Right atrium auricular region (tissue), 2 donors: ENCODE measurements at places on chromosomes 3 and 15. TPM values are rescaled to one million over a fixed set of nuclear protein-coding genes. Genes with fewer than 3 reads are reported as not detected.

Gene PRSS50
- 0.12 TPM for total RNA-seq

Gene AQP9
- total RNA-seq, result 2.9 TPM

Gene PTPRG
- total RNA-seq, result 39.2 TPM

Gene DAZL
- not detected for total RNA-seq

Gene IGF1R
- 64.1 TPM for total RNA-seq

Gene FEM1B
- 33.1 TPM for total RNA-seq

Gene LRRC31
- total RNA-seq, result not detected

Gene TMF1
- total RNA-seq, result 15.6 TPM

Gene TOP2B
- 67.2 TPM for total RNA-seq

- no peak for DNase-seq
These were observed 61.2 kb downstream of the THBS1 start for GRCh38 chr15:39642011-39642640.

GRCh38 chr3:43894176-43895049 is 203.7 kb downstream of the ABHD5 start:
- DNase-seq, result no peak

GRCh38 chr15:38414357-38414756 is 39.6 kb upstream of the FAM98B start:
- no peak for DNase-seq

DNA sequence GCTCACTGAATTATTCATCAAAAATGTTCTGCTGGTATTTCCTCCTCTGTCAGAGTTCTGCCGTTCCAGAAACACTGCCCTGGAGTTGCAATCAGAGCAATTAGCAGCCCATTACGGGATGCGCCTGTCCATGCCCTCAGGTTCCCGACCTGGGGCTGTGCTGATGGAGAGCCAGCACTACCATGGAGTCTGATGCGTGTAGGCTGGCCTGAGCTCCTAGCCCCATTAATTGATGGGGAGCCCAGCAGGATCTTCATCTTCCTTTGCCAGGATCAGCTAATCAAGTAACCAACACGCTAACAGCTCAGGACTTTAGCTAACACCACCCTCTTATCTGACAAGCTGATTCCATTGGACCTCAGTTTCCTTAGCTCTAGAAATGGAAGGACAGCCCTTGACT is 164.2 kb downstream of the ABHD5 start:
- DNase-seq, result no peak

GRCh38 chr3:167151636-167152035 is 228.5 kb downstream of the ZBBX start:
- no peak for DNase-seq

- DNase-seq, result no peak
These were observed 38.4 kb downstream of the SLCO3A1 start for GRCh38 chr15:91891788-91892345.

- DNase-seq, result no peak
These were observed 22.1 kb upstream of the POLG start for GRCh38 chr15:89356634-89357298.

DNA sequence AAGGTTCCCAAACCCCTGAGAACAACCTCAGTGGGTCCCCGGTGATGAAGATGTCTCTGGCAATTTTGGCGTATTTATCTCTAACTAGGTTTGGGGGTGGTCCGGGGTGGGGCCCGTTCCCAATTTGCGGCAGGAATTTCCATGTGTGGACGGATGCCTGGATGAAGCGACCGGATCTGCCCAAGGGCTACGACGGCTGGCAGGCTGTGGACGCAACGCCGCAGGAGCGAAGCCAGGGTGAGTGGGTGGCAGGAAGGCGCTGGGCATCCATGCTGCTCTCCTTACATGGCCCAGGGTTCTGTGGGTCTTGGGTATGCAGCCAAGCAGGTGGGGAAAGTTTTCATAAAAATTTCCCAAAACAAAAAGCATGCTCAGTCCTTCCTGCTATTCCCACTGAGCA is 29.3 kb downstream of the TGM4 start:
- DNase-seq, result no peak

- no peak for DNase-seq
These were observed 175.5 kb upstream of the RORA start for GRCh38 chr15:61404567-61404966.

- no peak for DNase-seq
These were observed 49.9 kb downstream of the CACNA1D start for GRCh38 chr3:53544357-53544756.

DNA sequence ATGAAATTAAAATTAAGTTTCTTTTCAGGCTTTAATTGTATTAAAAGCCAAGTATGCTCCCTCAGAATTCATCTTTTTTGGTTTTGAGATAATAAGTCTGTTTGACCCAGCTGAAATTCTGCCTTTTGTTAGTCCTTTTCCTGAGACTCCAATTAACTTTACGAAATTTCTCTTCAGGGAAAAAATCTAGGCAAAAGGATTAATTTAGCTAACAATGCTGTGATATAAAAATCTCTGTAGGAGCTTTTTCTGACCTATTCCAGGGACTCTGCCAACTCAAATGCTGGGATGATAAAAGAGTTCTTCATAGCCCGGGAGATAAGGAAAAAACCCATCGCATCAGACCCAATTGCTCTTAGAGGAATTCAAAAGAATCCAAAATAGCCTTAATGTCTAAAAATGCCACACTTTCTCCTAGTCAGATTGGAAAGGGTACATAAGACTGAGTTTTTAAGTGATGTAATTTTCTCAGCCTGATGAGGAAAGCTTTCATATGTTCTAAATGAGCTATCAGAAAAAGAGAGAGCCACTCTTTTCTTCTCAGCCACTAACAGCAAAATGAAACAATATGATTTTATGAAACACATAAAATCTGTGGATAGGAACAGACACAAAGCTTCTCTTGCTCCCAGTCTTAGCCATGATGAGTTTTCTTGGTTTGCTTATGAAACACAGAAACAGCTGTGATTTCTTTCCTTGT is 405.1 kb downstream of the ROBO1 start:
- DNase-seq, result no peak

- DNase-seq, result no peak
These were observed 15.8 kb downstream of the NPTN start for GRCh38 chr15:73617301-73617831.

DNA sequence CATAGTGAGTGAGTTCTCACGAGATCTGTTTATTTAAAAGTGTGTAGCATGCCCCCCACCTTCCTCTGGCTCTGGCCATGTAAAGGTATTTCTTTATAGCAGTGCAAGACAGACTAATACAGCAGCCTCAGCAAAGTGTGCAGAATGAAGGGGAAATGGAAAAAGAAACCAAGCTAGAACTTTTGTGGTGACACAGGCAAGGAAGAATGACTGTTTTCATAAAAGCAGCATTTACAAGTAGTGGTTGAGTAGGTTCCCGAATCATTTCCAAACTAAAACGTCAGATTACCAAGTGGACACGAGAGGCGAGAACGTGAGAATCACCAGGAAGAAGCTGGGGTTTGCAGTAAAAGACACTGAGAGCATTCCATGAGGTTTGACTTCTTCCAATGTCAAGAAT is 100.2 kb upstream of the AKAP13 start:
- peak; percentile 4 for DNase-seq

DNA sequence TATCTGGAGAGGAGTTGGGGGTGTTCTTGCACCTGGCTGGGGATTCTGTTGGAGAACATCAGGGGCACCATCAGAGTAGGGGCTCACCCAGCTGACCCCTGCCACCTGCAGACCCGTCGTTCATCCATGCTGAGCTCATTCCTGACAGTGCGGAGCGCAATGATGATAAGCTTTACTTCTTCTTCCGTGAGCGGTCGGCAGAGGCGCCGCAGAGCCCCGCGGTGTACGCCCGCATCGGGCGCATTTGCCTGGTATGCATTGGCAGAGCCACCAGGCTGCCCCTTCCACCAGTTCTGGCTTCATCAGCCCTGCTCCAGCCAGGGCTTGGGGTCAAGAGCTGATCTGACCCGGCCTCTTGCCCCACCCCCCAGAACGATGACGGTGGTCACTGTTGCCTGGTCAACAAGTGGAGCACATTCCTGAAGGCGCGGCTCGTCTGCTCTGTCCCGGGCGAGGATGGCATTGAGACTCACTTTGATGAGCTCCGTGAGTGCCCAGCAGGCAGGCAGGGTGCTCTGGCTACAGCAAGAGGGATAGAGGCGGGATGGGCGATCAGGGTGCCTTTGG is 8.8 kb upstream of the GNAT1 start:
- DNase-seq, result no peak

DNA sequence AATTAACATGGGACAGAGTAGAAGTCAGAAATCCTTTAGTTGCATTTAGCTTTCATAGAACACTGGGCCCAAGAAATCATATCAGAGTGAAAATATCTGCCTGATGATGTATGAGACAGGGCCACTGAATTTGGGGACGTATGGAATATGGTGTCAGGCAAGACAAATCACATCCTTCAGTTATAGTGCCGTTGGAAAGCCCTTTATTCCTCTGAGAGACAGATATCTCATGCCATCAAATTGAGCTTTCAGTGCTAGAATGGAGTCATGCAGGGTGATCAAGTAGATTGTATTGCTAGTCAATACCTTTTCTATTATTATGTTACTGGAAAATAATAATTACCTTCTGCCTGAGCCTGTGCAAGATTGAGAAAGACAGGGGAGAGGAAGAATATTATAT is 398.2 kb upstream of the RARB start:
- DNase-seq, result no peak

GRCh38 chr3:47440131-47440530 is 35.6 kb downstream of the SCAP start:
- DNase-seq, result no peak

DNA sequence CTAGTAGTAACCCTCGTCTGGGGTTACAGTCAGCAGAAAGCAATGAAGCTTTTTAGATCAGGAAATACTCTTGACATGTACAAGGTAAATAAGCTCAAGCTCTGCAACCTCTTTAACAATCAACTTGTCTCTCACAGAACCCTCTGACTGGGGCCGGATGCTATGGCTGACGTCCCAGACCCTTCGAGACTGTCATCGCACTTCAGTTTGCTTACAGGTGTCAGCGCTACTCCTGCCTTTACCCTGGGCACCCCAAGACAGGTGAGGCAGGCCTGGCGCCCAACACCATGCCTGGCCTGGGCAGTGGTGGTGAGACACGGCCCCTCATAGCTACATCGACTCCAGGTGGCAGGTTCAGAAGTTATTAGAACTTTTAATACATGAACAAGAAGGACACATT is 30.6 kb downstream of the LRRFIP2 start:
- no peak for DNase-seq

- DNase-seq, result no peak
These were observed 77.7 kb upstream of the NUDT16 start for GRCh38 chr3:131303848-131304247.

DNA sequence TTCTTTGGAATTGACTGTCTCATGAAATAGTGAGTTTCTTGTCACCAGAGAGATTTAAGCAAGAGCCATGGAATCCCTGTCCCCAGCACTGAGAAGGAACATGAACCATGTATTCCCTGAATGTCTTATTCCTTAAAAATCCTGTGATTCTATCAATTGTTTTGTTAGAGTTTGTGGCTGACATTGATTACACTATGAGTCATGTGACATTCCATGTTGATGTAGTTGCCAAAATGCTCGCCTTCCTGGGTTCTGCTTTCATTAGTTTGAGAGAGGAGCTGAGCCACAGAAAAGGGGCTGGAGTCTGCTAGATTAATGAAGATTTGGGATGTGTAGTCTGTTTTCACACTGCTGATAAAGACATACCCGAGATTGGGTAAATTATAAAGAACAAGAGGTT is 294.9 kb upstream of the CTDSPL start:
- no peak for DNase-seq

DNA sequence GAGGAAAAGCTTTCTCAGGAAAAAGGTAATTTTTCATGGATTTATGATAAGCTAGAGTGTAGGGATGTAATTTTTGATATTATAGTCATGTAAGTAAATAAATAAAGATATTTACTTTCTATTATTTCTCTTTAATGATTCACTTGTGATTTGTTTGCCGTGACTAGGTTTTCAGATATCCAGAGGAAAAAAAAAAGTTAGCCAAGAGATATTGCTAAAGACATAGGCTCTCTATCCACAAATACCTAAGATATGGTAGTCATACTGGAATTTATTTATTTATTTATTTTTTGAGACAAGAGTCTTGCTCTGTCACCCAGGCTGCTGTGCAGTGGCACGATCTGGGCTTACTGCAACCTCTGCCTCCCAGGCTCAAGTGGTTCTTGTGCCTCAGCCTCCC is 59.9 kb downstream of the AP4E1 start:
- no peak for DNase-seq

DNA sequence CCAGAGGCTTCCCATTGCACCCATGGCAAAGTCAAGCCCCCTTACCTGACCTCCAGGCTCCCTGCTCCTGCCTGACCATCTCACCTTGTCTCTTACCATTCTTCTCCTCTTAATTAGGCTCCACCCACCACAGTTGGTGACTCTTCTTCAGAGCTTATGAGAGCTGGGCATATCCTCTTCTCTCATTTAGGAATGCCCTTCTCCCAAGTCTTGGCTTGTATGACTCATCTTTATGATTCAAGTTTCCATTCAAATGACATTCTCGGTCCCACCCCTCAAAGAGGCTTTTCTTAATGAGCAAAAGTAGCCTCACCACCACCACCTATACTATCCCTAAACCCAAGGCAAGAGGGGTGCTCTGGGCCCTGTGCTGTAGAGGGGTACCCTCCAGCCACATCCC is 55.3 kb upstream of the NUDT16 start:
- no peak for DNase-seq

GRCh38 chr3:105177576-105177975 is 189.1 kb upstream of the ALCAM start:
- no peak for DNase-seq

GRCh38 chr3:111617406-111617805 is 22.3 kb upstream of the ZBED2 start:
- no peak for DNase-seq

DNA sequence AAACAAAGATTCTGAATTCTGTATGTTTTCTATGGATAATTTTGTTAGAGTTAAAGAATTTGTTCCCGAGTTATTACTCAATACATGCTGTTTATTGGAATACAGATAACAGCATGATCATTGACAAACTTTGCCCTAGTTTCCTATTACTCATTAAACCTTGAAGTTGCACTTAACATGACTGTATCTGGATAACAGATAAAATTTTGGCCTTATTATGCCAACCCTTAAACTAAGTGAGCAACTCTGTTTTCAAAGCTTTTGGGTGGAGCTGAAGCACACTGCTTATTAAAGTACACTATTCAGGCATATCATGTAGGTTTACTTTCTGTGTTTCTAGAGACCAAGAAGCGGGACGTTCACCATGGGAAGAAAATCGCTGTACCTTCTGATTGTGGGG is at the start of gene AADAC:
Gene AADAC, plus strand, starts transcription at position 318 of the 400 bp plus-strand sequence. Its CDS starts 47 bp downstream, at position 365.
- DNase-seq, result no peak

DNA sequence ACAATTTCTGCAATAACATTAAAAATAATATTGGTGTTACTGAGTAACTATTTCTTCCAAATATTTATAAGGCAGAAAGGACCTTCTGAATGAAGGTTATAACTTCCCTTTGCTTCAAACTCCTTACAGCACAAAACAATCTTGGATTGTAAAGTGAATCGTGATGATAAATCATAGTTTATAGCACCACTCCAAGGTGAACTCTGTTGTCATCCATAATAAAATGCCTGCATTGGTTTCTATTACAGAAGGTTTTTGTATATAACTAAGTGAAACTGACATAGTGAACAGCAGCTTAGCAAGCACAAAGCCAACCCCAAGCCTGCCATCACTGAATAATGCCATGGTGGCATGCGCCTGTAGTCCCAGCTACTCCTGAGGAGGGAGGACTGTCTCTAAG is 86.3 kb downstream of the MME start:
- DNase-seq, result no peak
